Stimulated activated CD8-positive, alpha-beta memory T cell treated with anti-CD3 and anti-CD28 coated beads, Interleukin-15, amount 100 ng/mL, for 1 hour (primary cell): ENCODE measurements at places on chromosomes 1 and 21.

DNA sequence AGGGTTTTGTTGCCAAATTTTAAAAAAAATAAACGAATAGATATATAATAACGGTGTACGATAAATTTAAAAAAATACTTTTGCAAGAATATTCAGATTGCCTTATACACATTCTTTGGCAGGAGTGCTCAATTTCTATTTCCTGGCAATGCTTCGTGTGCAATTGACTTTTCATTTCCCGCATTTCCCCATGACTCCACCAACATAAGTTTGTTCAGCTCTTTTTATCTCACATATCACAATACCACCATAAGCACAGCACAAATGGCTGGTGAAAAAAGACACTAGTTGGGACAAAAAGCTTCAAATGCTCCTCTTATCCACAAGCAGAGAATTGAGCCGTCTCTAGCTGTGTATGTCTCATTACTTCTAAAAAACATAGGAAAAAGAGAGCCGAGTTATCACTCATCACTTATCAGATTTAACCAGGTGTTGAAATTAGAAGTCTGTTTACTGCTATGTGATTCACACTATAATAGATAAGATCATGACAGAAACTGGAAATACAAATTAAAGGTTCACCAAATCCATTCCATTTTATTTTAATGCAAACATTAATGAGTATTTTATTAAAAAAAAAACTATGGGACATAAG, 28.9 kb upstream of the RGS1 start:
- DNase-seq: no peak

GRCh38 chr1:10694274-10694632, 102.2 kb downstream of the CASZ1 start:
- peak; percentile 30 for DNase-seq

GRCh38 chr1:105664495-105664894, 1392.0 kb upstream of the PRMT6 start:
- DNase-seq: no peak

- DNase-seq: no peak
Observed at GRCh38 chr1:225319871-225320270, 108.0 kb downstream of the LBR start.

- DNase-seq: no peak
Observed at GRCh38 chr1:46148318-46148717, 15.9 kb upstream of the PIK3R3 start.

DNA sequence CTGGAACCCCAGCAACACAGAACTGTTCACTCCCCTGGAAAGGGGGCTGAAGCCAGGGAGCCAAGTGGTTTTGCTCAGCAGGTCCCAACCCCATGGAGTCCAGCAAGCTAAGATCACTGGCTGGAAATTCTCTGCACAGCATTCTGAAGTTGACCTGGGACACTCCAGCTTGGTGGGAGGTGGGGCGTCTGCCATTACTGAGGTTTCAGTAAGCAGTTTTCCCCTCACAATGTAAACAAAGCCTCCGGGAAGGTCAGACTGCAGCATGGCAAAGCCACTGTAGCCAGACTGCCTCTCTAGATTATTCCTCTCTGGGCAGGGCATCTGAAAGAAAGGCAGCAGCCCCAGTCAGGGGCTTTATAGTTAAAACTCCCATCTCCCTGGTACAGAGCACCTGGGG, 59.7 kb downstream of the INKA2 start:
- no peak for DNase-seq

GRCh38 chr1:107451715-107452114, 310.9 kb downstream of the NTNG1 start:
- no peak for DNase-seq

DNA sequence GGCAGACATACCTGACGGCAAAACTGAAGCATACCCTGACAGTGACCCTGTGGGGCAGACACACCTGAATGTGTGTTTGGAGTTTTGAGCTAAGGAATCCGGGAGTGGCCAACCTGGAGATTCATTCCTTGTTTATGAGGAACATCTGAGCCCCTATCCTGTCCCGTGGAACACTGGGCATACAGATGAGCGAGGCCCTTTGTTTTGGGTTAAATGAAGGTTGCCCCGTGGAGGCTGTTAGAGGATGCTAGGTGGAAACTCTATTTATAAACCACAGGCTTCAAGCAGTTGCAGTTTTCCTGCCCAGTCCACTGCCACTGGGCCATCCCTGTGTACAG, 18.1 kb downstream of the GALNT2 start:
- DNase-seq: no peak

DNA sequence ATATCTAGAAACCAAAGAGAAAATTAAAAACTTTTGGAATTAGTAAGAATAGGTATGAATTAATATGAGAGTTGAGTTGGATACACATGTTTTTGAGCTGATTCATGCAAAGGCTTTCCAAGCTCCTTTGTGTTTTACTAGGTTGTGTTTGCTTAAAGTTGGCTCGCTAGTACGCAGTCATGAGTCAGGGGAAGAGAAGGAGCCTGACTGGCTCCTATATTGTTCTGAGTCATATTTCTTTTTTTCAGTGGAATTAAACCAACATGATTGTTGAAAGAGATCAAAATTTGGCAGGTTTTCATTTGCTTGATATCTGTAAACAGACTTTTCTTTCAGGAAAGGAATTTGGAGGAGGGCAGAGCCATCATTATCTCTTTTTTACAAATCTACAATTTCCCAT, 66.7 kb downstream of the MAGI3 start:
- DNase-seq: no peak

DNA sequence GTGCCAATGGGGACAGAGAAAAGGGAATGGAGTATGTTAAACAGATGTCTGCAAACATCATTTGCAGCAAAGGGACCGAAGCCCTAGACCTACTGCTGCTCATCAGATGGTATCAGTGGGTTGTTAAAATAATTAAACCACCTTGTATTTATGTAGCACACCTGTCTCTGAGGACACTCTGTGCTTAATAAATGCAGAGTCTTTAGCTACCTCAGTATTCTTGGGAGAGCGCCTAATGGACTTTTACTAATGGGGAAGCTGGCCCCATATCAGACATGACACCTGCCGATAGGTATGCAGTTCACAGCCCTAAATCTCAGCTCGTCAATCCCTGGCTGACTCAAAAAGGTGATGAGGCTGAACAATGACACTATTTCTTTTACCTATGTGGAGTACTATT, 54.4 kb downstream of the SYT6 start:
- DNase-seq: no peak

DNA sequence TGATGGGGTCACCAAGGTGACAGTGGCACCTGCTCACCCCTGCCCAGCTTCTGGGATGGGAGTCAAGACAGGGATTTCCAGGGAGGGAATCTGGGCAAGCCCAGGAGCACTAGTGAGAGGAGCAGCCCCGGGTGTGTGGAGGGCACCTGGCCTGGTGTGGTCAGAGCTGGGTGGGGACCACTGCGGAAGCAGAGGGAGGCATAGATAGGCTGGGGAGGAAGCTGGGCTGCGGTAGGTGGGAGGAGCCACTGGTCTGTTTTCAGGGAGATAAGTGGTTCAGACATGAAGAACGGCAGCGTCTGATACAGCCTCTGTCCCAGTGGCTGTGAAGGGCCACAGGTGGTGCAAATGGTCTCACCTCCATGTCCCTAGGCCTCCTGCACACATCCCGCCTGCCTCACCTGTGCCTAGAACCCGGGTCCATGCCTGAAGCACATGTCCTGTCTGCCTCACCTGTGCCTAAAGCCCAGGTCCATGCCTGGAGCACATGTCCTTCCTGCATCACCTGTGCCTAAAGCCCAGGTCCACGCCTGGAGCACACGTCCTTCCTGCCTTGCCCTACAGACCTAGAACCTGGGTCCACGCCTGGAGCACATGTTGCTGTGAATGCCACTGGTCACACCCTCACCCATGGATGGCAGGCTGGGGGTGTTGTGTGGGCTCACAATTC, 325.9 kb upstream of the AJAP1 start:
- no peak for DNase-seq

DNA sequence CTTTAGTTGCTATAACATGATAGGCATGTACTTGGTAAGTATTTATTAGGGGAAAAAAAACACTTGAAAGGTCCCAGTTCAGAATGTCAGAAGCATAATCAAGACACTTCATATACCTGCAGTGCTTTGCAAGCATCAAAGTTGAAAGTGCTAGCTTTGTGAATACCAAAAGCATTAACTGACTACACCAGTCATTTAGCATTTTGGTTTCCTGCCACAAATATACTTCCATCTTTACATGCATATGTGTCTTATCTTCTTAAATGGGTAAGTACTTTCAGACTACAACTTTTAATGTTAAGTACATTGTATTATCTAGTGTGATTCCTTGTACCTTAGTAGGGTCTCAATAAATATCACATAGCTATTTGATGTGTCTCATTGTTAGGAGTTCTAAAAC, 43.7 kb downstream of the AKT3 start:
- no peak for DNase-seq

DNA sequence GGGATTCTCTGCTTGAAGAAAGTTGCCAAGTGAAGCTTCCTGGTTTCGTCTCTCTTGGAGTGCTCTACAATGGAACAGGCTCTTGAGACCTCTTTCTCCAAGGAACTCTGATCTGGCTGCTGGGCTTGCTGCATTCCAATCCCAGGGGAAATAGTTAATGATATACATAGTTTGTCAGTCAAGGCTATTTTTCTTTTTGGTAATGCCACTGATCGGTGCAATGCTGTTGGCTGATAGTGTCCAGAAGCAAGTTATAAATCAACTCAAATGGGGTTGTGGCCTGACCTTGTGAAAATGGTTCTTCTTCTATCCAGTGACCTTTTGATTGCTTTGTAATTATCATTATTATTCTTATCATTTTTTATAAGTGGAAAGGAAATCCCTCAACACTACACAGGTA, 48.4 kb upstream of the TNFSF18 start:
- no peak for DNase-seq

DNA sequence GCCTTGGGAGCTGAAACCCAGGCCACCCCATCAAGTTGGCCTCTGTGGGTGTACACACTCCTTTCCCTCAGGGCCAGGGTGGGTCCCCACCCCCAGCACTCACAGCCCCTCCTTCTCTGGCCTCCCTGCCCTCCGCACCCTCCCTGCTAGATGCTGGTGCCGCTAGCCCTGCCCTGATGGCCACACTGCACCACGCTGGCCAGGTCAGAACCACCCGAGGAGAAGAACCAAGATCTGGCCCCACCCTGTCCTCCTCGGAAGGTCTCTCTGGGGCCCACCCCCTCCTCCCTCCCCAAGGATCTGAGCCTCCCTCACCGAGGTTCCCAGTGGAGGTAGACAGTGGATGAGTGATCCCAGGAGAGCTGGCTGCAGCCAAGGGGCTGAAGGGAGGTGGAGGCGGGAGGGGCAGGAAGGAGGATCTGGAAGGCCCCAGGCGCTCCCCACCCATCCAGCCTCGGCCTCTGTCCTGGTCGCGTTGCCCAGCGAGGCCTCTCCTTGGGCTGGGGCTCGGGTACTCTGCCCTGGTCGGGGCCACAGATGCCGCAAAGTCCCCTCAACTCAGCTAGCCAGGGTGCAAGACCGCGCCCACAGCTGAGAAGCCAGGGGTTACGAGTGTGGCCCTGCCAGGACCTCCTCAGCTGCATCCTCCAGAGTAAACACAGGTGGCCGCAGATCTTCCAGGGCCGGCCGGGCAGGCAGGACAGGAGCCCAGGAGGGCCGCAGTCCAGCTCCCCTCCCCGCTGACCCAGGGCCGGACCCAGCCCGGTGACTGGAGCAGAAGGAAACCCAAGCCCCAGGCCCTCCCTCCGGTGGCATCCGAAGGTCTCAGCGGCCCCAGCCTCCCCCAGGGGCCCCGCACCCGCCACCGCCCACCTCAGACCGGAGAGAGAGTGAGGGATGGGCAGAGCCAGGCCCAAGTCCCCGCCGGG, 5.2 kb downstream of the B3GALT6 start:
- DNase-seq: no peak

GRCh38 chr1:187537936-187538335, 709.2 kb downstream of the PLA2G4A start:
- DNase-seq: no peak
